T-helper 17 cell (primary cell): ENCODE measurements at places on chromosomes 12 and 14.

- DNase-seq, result no peak
Observed at GRCh38 chr12:109581856-109582255, 8.3 kb downstream of the MVK start.

GRCh38 chr12:7091171-7091570, 1.1 kb downstream of the C1R start:
- DNase-seq, result no peak

GRCh38 chr14:100359881-100360280, 36.7 kb downstream of the SLC25A47 start:
- no peak for DNase-seq

GRCh38 chr12:117028254-117028653, 71.0 kb downstream of the TESC start:
- no peak for DNase-seq

- DNase-seq, result no peak
Observed at GRCh38 chr12:104740668-104741067, 217.4 kb downstream of the SLC41A2 start.
